ENCODE measurements at places on chromosomes 1 and 21. TPM values are rescaled to one million over a fixed set of nuclear protein-coding genes. Genes with fewer than 3 reads are reported as not detected.

GRCh38 chr1:206803221-206803730 is 31.0 kb upstream of the IL10 start:
- DNase-seq: no peak

ZNF670 gene
- 3.2 TPM for total RNA-seq

- DNase-seq: peak; percentile 82
These were observed at the start of gene TCEA3 for GRCh38 chr1:23424293-23425192. Gene TCEA3, minus strand, starts transcription at chr1:23424748. Its CDS starts 115 bp downstream, at chr1:23424633.

DNA sequence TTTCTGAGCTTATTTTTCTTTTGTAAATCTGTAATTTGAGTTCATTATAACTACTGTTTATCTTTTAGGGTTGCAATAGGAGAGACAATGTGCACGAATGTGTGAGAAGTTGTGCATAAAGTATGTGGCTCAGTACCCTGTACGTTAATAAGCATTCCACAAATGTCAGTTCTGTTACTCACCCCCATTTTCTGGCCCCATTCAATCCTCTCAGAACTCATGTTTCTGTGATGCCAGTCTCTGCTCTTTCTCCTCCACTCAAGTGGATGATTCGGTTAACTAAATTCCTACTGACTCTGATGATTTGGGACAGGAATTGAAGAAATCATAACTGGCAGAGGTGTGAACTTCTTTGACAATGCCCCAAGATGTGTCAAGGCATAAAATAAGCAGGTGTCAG is 10.2 kb upstream of the DMRTB1 start:
- DNase-seq: no peak

DENND4B gene
- 83.7 TPM for total RNA-seq

DNA sequence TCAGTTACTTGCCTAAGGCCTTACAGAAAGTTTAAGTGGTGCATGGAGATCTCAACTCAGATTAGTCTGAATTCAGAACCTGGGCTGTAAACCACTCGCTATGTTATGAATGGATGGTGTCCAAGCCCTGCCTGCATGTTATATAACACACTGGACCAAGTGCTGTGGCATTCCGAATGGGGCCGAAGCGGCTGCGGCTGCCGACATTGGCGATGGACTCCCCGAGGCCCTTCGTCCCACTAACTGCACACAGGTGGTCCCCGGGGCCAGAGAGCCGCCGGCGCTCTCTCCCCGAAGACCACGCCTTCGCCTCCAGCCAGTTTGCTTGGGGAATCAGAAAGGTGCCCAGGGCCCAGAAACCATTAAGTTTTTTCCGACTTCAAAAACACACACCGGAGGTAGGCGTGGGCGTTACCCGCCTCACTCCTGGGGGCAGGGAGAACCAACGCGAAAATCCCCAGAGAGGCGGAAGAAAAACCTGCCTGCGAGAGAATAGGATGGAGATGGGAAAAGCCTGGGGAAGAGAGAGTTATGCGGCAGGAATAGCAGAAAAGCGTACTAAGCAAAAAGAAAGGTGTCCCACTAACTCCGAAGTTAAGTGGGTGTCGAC is 579 bp upstream of the TENT5C start:
- DNase-seq: no peak

- DNase-seq: no peak
These were observed 3.8 kb downstream of the ZBTB18 start for GRCh38 chr1:244054924-244055263.

GRCh38 chr1:18299441-18300338 is 181.0 kb upstream of the KLHDC7A start:
- DNase-seq: no peak

- no peak for DNase-seq
These were observed 301.4 kb upstream of the ADAMTS5 start for GRCh38 chr21:27268290-27268689.

GRCh38 chr1:7108251-7108650 is 323.0 kb downstream of the CAMTA1 start:
- no peak for DNase-seq

CR1L gene
- total RNA-seq: not detected

GRCh38 chr1:229230140-229230892 is 40.6 kb upstream of the RAB4A start:
- no peak for DNase-seq

EXTL1 gene
- 0.49 TPM for total RNA-seq

OBSCN gene
- total RNA-seq: 39.4 TPM
